ENCODE measurements at places on chromosomes 6 and 20.
A peak's percentile ranks its signal among the peaks of the same experiment; 100 is the strongest.

GRCh38 chr6:75934643-75935472 lies 137.6 kb downstream of the IMPG1 start:
- DNase-seq, result peak; percentile 84

GRCh38 chr6:32589596-32590449 lies at the start of gene HLA-DRB1:
Gene HLA-DRB1 (minus strand): TSS chr6:32589848. CDS start chr6:32589742, 106 bp downstream.
- no peak for DNase-seq

- DNase-seq, result no peak
Observed at GRCh38 chr6:14278006-14278405, 160.4 kb downstream of the CD83 start.

GRCh38 chr6:73538116-73538779 lies 17.4 kb upstream of the EEF1A1 start:
- DNase-seq, result no peak

DNA sequence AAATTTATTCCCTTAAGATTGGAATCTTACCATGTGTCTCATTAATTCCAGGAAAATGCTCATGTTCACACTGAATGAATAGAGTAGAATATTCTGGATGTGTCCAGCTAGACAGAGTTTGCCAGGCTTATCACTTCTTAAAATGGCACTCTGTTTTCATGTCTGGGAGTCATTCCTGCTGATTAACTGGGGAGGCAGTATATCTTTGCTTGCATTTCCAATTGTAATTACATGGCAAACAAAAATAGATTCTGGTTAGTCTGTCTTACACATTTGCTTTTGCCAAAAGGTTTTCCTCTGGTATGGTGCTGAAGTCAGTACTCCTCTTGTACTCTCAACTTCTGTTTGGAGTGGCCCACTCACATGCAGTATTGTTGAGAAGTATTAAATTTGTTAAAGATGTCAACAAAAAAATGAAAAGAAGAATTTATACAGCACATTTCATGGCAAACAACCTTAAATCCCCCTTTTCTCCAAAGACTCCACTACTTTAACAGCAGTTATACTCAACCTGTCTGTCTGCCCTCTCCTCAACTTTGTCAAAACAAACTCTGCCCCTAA lies 70.2 kb downstream of the TENT5A start:
- no peak for DNase-seq

DNA sequence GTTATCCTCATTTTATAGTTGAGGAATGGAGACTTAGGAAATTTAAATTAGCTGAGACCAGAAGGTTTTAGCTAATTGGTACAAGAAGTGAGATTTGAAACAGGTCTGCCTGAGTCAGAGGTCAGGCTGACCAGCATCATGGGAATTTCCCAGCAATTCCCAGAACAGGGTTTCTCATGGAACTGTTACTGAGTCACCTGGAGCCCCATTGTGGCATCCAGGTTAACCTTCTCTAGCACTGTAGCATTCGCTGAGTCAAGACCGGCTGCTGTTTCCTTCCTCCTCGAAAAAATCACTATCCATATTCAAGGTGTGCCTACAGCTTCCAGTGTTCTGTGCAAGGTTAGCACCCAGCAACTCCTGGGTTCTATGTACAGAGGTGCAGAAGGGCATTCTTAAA lies 238.0 kb upstream of the MAN1A1 start:
- peak; percentile 8 for DNase-seq

- no peak for DNase-seq
Observed at GRCh38 chr20:63176034-63176426, 39.9 kb downstream of the YTHDF1 start.

DNA sequence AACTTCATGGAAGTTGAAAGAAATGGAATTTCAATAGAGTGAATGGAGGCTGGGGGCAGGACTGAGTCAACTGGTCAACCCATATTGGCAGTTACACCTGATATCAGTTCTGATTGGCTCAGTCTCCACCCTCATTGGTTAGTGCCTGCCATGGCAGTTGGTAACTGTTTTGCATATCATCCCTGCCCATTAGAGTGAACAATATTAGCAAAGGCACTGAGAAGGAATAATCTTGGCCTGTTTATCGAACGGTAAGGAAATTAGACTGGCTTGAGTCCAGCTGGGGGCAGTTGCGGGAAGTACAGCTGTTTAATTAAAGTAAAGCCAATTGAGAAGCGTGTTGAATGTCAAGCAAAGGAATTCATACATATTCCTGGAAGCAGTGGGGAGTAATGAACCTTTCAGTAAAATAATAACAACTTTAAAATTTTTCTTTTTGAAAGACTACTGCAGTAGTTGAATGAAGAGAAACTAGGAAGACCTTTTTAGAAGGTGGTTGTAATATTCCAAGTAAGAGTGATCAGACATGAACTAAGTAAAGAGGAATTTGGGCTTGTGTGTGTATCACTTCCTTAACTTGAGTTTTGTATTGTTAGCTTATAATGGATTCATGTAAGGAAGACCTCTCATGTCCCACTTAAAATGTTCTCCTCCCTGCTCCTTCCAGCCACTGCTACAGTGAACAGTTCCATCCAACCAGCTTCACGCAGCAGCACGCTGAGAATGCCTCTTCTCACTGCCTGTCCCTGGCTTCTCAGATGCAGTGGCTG lies 17.2 kb upstream of the FAM50B start:
- no peak for DNase-seq

GRCh38 chr6:129098061-129098553 lies 215.2 kb downstream of the LAMA2 start:
- DNase-seq, result no peak

- peak; percentile 20 for DNase-seq
Observed at GRCh38 chr20:25081065-25081729, 744 bp downstream of the VSX1 start.

DNA sequence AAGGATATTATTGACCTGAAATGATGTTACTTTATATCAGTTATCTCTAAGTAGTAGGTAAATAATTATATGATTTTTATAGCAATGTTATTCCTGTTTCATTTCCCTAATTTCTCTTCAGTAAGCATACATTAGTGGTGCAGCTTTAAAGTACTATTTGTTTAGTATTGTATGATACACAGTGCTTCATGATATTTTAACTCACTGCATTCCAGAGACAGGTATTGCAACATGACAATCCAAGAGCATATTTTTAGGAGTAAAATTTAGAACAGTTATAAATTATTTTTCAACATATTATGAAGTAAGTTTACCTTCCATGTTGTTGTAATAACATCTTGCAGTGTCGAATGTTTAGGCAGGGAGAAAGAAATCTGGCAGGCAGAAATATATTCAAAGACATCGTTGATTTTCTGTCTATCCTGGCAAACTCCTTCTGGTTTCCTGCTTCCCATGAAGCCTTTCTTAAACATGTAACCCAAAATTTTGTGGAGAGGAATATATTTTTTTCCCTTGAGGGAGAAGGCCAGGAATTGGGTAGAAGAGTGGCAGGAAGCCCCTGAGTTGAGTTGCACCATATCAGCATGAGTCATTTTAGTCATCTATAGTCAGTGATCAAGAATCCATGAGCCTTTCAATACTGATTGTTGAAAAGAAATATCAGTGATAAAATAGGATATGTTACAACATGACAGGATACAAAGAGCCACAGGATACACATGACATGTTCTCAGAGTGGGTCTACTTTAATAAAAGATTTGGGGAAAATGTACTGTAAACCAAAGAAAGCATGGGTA lies 29.0 kb upstream of the PTCHD4 start:
- no peak for DNase-seq

DNA sequence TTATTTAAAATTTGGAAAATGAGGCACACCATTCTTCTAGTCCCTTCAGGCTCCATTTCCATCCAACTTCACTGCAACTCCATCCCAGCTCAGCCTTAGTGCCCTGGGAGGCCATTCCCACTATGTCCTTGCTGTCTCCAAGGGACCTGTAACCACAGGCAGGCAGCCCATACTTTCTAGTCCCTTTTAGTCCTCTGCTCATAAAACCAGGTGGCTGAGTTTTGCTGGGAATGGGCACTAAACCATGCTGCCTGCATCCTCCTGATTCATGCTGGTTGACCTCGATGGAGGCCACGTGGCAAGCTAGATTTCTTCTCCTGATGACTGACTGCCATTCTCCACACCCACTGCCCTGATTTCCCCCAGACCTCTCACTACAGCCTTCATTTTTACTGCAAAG lies 27.5 kb upstream of the MYMX start:
- no peak for DNase-seq

DNA sequence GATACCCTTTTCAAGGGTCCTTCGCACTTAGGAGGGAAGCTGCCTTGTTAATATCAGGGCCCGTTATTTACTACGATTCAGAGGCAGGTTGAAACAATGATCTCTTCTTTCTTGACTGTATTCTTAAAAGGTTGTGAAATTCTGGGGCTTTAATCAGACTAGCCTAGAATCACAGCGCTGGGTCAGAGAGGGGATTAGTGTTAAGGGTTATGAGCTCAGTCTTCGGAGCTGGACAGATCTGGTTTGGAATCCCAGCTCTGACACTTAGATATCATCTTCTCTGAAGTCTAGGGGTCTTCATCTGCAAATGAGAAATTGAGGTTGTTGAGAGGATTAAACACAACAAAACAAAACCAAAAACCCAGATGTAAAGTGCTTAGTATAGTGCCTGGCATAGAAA lies 77.4 kb downstream of the CD83 start:
- DNase-seq, result no peak

- DNase-seq, result no peak
Observed at GRCh38 chr6:42769836-42770235, 12.0 kb upstream of the BICRAL start.

GRCh38 chr6:29509239-29509638 lies 21.5 kb upstream of the MAS1L start:
- no peak for DNase-seq

DNA sequence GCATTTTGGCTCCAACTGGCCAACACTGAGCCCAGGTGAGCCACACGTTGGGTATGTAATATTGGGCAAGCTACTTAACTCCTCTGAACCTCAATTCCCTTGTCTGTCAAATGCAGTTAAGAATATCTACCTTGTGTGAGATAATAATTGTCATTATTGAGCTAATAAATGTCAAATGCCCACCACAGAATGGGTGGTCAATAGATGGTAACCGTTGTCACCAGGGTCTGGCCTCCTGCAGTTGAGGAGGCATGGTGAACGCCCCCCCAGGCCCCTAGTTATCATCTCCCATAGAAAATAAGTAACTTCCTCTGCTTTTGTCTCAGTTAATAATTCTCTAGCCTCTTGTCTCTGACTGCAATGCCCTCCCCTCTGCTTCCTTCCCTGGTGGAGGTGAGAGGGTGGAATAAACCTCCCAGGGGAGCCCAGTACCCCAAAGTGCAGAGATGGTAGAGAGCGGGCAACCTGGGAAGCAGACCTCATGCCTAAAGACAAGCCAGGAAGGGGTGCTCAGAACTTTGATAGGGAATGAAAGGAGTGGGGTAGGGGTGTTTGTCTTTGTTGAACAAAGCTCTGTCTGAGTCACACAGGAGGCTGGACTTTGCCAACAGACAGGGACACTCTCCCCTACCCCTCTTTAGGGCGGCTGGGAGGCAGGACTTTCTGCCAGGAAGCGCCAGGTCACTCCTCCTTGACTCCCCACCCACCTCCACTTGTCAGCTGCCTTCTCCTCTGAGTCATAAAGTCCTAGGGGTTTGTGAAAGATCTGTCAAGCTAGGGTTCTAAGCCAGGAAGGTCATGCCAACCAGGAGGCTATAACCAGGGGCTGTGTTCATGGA lies 1.3 kb upstream of the UNC5CL start:
- no peak for DNase-seq

- no peak for DNase-seq
Observed at GRCh38 chr6:157054531-157054979, 268.8 kb downstream of the TMEM242 start.

DNA sequence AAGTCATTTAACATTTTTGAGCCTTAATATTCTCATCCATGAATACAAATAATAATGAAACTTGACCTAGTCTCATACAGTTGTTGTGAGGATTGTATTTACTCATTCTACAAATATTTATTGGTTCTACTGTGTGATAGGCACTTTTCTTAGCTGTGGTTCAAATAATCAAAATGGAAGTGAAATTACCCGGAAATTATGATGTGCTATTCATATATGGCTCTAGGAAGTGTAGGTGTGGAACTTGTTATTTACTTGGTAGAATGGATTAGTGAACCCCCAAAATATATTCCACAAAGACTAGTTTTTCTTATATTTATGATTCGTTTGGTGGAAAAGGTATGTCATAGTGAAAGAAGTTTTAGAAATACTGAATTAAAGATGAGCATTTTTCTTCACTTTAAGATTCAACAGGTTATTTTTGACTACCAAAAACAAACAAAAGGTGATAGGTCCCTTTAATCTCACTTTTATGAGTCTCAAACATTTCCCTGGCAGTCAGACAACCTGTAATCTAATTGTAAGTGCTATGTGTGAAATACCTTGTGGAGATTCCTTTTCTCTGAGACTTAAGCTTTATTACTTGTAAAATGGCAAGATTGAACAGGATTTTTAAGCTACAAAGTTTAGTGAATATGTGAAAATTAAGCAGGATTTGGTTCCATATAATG lies 77.8 kb downstream of the STXBP5 start:
- no peak for DNase-seq

GRCh38 chr6:38517005-38517404 lies 122.7 kb downstream of the BTBD9 start:
- DNase-seq, result peak; percentile 47

GRCh38 chr20:14644306-14645097 lies 307.1 kb upstream of the FLRT3 start:
- no peak for DNase-seq

GRCh38 chr6:144581812-144582537 lies 296.8 kb downstream of the UTRN start:
- DNase-seq, result peak; percentile 28

GRCh38 chr20:41406353-41406752 lies 39.7 kb upstream of the EMILIN3 start:
- no peak for DNase-seq

GRCh38 chr6:53162606-53163005 lies 14.0 kb upstream of the GCM1 start:
- no peak for DNase-seq

- DNase-seq, result no peak
Observed at GRCh38 chr6:96675597-96675996, 112.7 kb downstream of the FHL5 start.

GRCh38 chr6:17258749-17259148 lies 22.4 kb upstream of the RBM24 start:
- DNase-seq, result no peak

GRCh38 chr6:144019929-144020328 lies 11.9 kb upstream of the PLAGL1 start:
- no peak for DNase-seq

DNA sequence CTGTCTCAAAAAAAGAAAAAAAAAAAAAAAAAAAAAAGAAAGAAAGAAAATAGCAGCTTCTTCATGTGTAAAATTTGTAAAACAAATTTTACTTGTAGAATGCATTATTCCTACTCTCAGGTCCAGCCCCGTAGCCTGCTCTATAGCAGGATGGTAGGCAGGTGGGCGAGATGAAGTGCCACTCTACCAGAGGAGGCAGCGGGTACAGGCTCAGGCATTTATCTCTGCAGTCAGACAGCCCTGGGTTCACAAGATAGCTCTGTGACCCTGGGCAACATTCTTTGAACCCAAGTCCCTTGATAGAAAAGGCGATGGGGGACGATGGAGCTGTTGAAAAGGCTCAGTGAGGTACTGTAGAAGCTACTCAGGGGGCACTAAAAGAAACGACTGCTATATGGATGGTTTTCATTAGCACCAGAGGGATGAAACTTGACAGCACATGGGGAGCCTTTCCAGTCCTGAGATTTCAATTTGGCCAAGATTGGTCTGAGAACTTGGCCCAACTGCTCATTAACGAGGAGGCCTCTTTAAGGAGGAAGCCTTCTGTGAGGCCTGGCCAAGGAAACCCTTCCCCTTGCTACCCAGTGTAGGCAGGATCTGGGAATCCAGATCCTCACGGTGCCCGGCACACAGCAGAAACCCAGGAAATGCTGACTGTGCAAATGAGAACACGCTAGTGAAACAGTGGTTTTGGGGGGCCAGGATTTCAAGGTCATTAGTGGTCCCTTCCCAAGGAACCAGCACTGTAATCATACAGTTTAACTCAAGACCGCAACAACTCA lies 63.1 kb downstream of the MYH7B start:
- no peak for DNase-seq

- no peak for DNase-seq
Observed at GRCh38 chr20:33444797-33445560, 1.4 kb upstream of the SNTA1 start.

Data from fibroblast of upper back skin (primary cell).